AG09309 (cell line): ENCODE measurements at places on chromosomes 13 and 19.
A peak's percentile ranks its signal among the peaks of the same experiment; 100 is the strongest.

GRCh38 chr19:17576758-17577456, 21.5 kb downstream of the COLGALT1 start:
- no peak for DNase-seq

DNA sequence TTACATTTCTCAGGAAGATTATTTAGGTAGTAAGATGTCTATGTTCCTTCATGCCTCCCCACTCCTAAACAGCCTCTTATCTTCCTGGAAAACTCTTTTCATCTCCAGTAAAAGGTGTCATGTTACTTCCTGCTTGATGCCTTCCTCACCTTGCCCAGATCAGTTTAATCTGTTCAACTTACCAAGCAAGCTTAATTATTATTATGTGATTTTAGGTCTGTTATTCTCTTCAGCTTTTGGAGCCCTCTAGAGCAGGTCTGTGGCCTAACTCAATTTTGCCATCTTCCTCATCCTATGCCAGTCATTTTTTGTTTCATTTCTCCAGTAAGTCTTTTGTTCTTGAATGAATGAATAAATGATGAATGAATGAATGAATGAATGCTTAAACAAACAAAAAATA, 528.4 kb downstream of the DCT start:
- DNase-seq, result no peak

GRCh38 chr13:67763384-67763783, 533.2 kb upstream of the PCDH9 start:
- no peak for DNase-seq

- DNase-seq, result peak; percentile 93
Observed at GRCh38 chr19:17470068-17470841, at the start of gene SLC27A1. Gene SLC27A1 (plus strand): TSS chr19:17470524. CDS start chr19:17470541, 17 bp downstream.

GRCh38 chr13:28333204-28333881, 161.6 kb downstream of the FLT1 start:
- no peak for DNase-seq
